ENCODE measurements at places on chromosomes 7 and 10.

- DNase-seq = no peak
Observed at GRCh38 chr7:156827587-156828203, 65.3 kb downstream of the LMBR1 start.

DNA sequence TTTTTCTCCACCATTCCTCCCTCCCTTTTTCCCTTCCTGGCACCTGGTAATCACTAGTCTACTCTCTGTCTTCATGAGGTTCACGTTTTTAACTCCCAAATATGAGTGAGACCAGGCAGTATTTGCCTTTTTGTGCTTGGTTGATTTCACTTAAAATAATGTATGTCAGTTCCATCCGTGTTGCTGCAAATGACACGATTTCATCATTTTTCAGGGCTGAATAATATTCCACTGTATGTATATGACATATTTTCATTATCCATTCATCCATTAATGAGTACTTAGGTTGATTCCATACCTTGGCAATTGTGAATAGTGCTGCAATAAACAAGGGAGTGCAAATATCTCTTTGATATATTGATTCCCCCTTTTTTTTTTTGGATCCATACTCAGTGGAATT, 25.8 kb downstream of the GALNT17 start:
- DNase-seq = no peak

- DNase-seq = no peak
Observed at GRCh38 chr10:25820874-25821273, 113.2 kb upstream of the MYO3A start.

DNA sequence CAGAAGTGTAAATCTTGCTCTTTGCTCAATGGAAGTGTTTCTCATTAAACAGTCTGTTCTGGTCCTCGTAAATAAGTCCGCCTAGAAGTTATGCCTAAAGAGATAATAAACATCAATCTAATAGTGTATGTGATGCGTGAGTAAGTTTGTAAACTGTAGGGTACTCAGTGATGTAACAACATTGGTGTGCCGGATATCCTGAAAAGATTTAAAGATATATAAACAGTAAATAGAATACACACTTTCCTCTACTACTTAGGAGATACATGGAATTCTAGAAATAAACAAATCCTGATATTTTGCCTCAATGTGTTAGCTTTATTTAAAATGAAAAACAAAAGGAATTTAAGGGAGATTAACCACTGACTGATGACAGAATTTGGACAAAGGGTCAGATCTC, 123.5 kb downstream of the AHR start:
- no peak for DNase-seq

DNA sequence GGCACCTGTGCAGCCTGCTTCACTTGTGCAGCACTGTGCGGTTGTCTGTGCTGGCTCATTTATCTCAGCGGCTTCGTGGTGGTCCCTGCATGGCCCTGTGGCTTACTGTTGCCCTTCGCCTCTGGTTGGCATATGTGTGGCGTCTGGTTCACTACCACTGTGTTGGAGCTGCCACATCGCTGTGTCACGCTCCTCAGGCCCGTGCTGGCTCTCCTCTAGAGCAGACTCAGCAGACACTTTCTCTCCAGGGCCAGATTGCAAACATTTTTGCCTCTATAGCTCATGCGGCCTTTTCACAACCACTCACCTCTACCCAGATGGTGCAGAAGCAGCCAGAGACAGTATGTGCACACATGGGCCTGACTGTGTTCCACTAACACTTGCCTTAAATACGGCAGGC, 37.9 kb downstream of the PPP2R2D start:
- no peak for DNase-seq

- no peak for DNase-seq
Observed at GRCh38 chr10:45417746-45418145, 43.7 kb downstream of the ALOX5 start.

- peak; percentile 40 for DNase-seq
Observed at GRCh38 chr7:39623732-39624441, 515 bp downstream of the RALA start.

GRCh38 chr7:1735262-1735661, 65.2 kb downstream of the ELFN1 start:
- no peak for DNase-seq

DNA sequence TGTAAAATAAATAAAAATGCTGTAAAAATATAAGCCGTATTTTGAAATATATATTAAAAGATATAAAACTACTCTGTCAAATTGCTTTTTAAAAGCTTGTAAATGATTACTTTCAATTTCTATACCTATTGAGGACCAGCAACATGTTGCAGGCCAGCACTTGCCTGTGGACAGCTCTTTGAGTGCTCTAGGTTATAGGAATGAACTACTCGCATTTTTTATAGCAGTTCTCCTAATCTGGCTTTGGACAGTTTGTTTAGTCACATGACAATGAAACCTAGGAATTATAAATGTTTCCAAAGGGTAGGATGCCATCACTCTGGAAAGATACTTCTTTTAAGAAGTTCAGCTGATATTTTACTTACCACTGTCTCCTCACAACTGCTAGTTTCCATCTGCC, 117.7 kb upstream of the PTPRZ1 start:
- no peak for DNase-seq

DNA sequence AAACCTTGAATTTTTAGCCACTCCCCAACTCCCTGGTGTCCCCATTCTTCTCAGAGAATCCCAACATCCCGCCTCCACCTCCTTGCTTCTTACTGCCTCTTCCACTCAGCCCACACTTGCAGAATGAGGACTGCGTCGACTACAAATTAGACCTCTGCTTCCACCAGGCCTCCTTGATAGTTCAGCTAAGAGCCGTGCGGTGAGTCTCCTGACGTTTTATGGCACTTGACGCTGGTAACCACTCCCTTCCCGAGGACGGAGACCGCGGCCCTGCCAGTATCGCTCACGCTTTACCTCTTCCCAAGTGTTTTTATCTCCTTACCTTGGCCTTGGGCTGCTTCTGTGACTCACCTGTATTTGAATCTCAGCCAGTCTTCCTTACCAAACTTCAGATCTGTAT, 31.1 kb downstream of the RBM17 start:
- no peak for DNase-seq

GRCh38 chr7:128869138-128869943, 6.7 kb downstream of the ATP6V1F start:
- peak; percentile 48 for DNase-seq

DNA sequence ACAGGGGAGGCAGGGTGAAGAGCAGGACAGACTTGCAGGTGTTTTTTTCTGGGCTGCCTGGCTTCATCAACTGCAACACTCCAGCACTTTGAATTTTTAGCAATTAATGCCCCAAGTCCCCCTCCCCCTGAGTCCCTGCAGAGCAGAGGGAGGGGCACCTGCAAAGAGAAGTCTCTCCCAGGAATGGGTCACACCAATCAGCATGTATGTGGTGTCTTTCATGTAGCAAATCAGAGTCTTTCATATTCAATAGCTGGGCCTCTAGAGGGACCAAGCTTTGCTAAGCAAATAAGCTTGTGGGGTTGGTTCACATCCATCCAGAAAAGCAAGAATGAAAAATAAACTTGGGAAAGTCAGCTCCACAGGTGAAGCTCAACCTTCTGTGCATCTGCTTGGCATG, 90.7 kb downstream of the PARP12 start:
- no peak for DNase-seq

- no peak for DNase-seq
Observed at GRCh38 chr7:5418285-5418582, 5.4 kb downstream of the TNRC18 start.

DNA sequence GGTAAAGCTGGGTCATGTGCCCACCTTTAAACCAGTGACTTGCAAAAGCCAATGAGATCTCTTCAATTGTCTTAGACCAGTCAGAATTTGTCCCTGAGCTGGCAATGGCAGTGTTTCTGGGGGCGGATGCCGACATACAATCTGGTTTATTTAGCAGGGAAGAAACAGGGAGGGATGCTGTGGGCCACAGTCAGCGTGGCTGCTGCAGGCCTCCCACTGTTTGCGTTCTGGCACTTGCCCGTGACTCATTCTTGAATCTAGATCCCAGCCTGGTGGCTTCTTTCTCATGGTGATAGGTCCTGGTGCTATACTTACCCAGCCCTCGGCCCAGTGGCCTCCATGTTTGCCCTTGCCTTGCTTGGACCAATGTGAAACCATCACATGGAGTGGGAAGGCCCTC, 3.1 kb upstream of the CPA1 start:
- DNase-seq = no peak

- DNase-seq = no peak
Observed at GRCh38 chr10:10892290-10892875, 125.3 kb upstream of the CELF2 start.

DNA sequence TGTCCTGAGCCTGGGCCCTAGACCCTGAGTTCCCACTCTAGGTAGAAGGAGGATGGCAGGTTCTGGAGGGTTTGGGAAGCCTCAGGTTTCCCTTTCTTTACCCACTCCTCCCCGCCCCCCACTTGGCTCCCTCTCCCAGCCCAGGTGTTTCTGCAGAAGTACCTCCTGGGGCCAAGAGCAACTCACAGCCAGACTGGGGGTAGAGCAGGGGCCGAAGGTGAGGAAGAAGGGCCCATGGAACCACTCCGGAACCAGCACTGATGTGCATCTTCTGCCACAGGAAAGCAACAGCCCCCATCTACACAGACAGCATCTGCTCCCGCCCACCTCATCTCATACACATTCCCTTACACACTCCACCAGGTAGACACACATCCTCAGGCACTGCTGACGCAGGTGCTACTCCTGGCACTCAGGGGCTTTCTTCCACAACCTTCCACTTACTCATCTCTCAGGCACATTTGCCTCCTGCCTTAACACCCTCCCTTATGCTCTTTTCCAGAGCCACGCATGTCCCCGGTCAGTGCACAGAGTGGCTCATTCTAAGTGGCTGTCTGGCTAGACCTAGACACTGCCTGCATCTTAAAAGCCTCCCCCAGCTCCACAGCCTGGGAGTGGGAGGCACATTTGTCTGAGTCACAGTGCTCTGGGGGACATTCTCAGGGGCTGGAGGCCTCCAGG, 1.8 kb downstream of the EPHB6 start:
- DNase-seq = no peak

DNA sequence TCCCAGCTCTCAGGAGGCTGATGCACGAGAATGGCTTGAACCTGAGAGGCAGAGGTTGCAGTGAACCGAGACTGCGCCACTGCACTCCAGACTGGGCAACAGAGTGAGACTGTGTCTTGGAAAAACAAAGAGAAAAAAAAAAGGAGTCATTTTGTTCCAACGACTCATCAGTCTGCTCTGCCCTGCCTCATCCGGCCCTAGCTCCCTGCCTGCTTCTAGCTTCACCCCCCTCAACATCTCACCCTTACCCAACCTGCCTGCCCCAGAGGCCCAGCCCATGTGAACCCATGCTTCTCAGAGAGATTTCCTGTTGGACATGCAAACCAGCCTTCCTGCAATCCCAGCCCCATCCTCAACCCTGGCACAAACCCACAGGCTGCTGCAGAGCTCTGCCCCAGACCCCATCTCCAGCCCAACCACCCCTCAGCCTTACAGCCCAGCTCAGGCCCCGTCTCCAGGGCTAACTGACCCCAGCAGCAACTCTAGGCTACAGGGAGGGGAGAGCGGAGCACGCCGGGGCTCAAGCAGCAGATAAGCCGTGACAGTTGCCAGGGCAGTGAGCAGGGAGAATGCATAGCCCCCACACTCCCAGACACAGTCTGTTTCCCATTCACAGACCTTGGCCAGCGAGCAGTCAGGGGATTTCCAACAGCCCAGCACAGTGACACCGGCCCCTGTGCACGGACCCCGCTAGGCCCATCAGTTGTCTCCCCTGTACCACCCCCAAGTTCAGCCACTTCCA, 86.0 kb upstream of the KCTD7 start:
- DNase-seq = no peak

DNA sequence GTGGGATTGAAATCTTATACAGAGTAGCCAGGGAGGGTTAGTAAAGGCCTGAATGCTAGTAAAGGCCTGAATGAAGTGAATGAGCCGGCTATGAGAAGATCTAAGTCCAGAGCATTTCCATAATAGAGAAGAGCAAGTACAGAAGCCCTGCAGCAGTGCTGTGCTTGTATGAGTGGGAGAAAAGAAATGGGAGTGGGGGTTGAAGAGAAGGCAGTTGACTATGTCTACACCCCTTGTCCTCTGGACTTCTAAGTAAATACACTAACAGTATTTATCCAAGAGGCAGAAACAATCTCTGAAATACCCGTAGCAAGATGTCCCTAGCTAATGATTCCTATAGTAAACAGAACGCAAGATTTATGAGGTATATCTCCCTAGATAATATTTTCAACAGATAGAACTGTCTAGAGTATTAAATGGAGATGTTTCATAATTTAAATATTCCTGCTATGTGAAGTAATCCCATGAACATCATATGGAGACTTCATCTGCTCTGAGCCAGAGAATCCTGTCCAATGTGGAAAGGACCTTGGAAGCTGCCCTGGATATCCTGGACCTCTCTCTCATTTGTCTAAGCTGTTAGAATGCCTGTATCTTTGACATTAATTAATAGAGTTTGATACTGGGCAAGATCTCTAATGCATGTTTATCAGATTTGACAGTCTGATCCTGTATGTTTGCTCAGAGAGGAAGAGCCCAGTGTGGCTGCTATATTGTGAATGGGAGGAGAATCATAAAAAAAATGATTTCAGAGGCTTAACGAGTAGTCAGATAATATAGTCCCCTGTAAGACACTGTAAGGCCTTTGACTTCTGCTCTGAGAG, 171.6 kb downstream of the LRRN3 start:
- DNase-seq = no peak

- no peak for DNase-seq
Observed at GRCh38 chr10:113924186-113924585, 69.7 kb downstream of the NHLRC2 start.

GRCh38 chr10:111410740-111411139, 333.9 kb downstream of the ADRA2A start:
- no peak for DNase-seq

DNA sequence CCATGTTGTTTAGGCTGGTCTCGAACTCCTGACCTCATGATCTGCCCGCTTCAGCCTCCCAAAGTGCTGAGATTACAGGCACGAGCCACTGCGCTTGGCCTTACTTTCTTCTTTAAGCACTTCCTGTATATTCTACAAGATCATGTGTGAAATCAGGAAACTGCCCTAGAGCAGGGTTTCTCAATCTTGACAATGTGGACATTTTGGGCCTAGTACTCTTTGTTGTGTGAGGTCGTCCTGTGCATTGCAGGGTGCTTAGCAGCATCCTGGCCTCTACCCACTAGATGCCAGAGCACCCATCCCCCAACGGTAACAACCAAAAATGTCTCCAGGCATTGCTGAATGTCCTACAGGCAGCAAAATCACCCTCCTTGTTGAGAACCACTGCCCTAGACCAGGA, 24.7 kb downstream of the RRP12 start:
- no peak for DNase-seq

- DNase-seq = no peak
Observed at GRCh38 chr7:1119201-1119600, 31.3 kb downstream of the GPER1 start.

GRCh38 chr10:12684784-12685183, 316.7 kb downstream of the CCDC3 start:
- no peak for DNase-seq

DNA sequence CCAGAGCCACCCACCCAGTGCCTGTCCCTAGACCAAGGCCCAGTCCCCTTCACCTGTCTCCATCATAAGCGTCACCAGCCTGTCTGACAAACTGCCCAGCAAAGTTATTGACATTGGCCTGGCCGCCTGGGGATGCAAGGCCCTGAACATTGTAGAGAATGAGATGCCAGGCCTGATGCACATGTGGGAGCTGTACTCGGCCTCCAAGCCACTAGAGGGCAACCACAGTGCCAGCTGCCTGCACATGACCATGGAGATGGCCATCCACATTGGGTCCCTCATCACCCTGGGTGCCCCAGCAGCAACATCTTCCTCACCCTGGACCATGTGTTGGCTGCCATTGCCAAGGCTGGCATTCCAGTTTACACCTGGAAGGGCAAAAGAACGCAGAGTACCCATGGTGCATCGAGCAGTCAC, 63.7 kb upstream of the ANTXRL start:
- DNase-seq = no peak

- DNase-seq = no peak
Observed at GRCh38 chr7:135970045-135970444, 7.1 kb downstream of the MTPN start.
